ENCODE measurements at places on chromosomes 12 and 14. TPM values are rescaled to one million over a fixed set of nuclear protein-coding genes. Genes with fewer than 3 reads are reported as not detected.

The SLC5A8 gene
- 0.41 TPM for total RNA-seq

GRCh38 chr12:58584880-58585279 is 335.4 kb downstream of the LRIG3 start:
- DNase-seq: peak; percentile 63

- DNase-seq: no peak
Observed at GRCh38 chr14:61602003-61602732, 93.1 kb upstream of the HIF1A start.

The REP15 gene
- 3.0 TPM for total RNA-seq

DNA sequence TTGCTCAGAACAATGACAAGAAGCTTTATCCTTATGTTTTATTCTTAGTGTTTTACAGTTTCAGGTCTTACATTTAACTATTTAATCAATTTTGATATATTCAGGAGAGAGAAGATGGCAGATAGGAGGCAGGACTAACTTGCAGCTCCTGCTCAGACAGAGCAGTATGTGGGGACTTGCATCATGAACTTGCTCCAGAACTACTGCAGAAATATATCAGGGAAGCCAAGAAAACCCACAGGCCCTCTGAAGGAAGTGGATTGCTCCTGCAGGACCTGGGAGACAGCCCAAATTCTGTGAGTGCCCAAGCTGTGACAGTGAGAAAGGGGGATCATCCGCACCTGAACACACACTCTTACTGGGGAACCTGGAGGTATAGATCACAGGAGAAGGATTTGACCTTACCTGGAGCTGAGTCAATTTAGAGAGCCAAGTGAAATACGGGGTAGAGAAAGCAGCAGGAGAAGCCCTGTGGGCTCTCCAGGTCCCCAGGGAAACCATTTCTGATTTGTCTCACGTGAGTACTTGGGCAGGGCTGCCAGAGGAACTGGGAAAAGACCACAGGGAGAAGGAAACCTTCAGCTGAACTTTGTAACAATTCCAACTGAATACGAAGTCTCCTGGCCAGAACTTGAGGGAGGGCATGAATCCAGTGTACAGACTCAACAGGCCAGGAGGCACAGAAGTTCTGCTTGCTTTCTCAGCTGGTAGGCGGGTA is 28.9 kb upstream of the TSPAN8 start:
- DNase-seq: no peak

GRCh38 chr12:120439646-120440247 is 1.8 kb downstream of the COX6A1 start:
- peak; percentile 71 for DNase-seq

GRCh38 chr12:66144791-66145754 is 14.5 kb upstream of the LLPH start:
- DNase-seq: peak; percentile 65

DNA sequence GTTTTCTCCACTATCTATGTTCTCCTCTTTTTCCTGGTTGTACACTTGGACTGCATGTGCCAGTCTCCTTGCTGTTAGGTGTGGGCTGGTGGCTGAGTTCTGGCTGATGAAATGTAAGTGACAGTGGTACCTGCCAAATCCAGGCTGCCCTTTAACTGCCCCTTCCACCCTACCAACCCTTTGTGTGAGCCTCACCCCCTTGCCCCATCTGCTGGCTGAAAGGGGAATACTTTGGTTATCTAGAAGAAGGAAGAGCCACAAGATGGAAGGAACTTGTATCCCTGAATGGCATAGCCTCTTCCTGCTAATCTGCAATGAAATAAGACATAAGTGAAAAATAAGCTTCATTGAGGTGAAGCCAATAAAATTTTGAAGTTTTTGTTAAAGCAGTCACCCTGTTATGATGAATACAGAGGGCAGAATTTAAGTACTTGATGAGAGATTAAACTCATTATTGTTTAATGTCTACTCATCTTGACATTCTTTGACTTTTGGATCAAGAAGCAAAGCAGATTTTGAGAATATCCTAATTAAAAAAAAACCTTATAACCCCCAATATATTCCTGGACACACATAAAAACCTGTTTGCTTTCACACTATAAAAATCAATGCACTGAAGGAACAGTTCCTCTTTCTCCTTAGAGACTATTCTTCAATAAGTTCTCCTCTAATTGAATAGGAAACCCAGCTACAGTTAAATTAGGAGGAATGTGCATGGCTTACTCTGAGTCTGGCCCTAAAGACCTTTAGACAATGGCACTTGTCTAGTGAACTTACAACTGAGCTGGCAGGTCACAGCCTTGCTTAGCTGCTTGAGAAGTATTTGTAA is 262.6 kb upstream of the BTG1 start:
- no peak for DNase-seq

The FBLN5 gene
- total RNA-seq: 65.3 TPM

DNA sequence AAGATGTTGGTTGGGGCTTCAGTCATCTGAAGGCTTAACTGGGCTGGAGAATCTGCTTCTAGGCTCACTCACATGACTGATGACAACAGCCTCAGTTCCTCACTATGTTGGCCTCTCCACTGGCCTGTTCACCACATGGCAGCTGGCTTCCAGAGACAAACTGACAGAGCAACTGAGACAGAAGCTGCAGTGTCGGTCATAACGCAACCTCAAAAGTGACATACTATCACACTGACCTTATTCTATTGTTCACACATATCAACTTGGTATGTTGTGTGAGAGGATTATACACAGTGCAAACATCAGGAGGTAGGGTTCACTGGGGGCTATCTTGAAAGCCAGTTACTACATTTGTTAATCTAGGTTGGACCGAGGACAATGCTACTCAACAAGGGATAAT is 92.9 kb downstream of the PAWR start:
- no peak for DNase-seq

GRCh38 chr14:105666420-105666819 is 140.0 kb downstream of the TMEM121 start:
- DNase-seq: no peak

GRCh38 chr12:27382171-27382795 is 49.6 kb downstream of the BMAL2 start:
- DNase-seq: no peak

DNA sequence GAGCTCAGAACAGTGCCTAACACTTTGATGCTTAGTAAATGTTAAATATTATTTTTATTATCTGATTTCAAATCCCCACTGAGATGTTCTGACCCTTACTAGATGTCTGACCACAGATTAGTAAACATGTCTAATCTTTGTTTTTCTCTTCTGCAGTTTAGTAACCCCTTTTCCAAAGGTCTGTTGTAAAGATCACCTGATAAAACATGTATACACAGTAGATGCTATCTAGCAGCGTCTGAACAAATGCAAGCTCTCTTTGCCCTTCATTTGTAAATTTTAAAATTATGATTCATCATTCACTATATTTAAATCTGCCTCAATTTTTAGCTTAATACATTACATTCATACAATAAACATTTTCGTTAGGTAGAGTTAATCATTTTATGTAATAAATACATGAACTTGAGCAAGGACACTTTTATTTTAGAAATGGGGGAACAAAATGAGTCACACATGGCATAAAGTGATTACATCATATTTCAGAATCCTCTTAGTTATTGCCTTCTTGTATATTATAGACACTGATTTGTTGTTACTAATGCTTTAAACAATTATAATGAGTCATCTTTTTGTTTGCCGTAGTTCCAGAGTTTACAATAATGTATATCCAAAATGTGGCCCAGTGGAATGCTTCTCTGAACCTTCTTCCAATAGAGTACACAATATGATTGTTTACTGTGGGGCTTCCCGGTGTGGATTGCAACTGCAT is 1.7 kb upstream of the OR4K5 start:
- no peak for DNase-seq

The LTB4R gene
- 8.8 TPM for total RNA-seq

DNA sequence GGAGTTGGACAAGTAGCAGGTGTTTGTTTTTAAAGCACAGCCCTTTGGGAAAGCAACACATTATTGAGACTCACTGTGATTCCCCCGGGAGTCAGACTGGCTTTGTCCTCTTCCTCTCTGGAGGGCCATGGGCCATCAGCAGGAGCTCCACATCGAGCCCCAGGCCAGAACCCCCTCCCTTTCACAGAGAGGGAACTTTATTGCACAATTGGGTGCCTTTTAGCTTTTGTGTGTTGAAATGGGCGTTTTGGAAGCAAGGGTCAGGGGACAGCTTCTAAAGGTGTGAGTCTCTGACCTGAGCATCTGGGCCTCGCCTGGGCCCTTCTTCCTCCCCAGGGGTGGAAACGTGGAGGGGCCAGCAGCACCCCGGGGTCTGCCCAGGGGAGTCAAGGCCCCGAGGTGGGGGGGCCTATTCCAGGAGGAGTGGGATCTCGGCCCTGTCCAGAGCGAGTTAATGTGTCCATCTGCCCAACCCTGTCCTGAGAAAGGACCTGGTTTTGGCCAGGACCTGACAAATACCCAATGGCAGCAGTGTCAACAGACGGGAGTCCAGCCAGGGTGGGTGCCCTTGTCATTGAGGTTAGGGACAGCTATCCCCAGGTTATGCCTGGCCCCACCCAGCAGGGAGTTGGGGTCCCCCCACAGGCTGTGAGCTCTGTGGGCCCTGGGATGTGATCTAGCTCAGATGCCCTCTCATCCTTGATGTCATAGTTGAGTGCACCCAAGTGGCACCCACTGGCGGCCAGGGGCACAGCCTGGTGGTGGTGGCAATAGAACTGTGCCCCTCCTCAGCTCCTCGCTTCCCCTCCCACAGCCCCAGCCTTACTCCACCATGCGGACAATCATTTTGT is 37.1 kb downstream of the SLC8B1 start:
- DNase-seq: no peak

The RAB3IP gene
- total RNA-seq: 23.0 TPM

The CFAP54 gene
- total RNA-seq: 1.6 TPM

- no peak for DNase-seq
Observed at GRCh38 chr14:27278341-27278740, 680.5 kb upstream of the NOVA1 start.

DNA sequence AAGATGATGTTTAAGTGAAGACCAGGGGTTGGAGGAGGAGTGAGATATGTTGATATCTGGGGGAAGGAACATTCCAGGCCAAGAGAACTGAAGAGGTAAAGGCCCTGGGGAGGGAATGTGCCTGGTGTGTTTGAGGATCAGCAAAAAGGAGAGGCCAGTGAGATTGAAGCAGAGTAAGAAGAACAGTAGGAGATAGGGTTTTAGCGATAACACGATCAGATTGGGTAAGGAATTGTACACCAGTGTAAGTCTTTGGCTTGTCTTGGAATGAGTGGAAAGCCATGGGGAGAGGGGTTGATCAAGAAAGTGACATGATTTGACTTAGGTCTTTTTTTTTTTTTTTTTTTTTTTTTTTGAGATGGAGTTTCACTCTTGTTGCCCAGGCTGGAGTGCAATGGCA is 4.8 kb downstream of the TROAP start:
- DNase-seq: no peak

GRCh38 chr12:27859648-27860047 is 79.6 kb upstream of the MANSC4 start:
- no peak for DNase-seq

The CCDC88C gene
- 29.8 TPM for total RNA-seq

- DNase-seq: no peak
Observed at GRCh38 chr12:9273276-9273675, 65.1 kb upstream of the PZP start.

The SDS gene
- total RNA-seq: not detected

DNA sequence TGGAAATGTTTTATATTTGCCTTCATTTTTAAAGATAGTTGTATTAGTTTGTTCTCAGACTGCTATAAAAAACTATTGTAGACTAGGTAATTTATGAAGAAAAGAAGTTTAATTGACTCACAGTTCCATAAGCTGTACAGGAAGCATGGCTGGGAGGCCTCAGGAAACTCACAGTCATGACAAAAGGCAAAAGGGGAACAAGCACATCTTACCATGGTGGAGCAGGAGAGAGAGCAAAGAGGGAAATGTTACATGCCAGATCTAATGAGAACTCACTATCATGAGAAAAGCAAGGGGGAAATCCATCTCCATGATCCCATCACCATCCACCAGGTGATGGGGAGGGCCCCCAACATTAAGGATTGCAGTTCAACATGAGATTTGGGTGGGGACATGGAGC is 35.5 kb upstream of the UNC79 start:
- no peak for DNase-seq

GRCh38 chr12:64083285-64084210 is 138.5 kb downstream of the KICS2 start:
- peak; percentile 97 for DNase-seq

The GUCY2C gene
- total RNA-seq: 0.21 TPM

- DNase-seq: no peak
Observed at GRCh38 chr14:24875991-24876878, 173.7 kb downstream of the STXBP6 start.

The NOVA1 gene
- 15.5 TPM for total RNA-seq

The LTB4R2 gene
- total RNA-seq: 19.3 TPM

The DAZAP2 gene
- total RNA-seq: 74.2 TPM

DNA sequence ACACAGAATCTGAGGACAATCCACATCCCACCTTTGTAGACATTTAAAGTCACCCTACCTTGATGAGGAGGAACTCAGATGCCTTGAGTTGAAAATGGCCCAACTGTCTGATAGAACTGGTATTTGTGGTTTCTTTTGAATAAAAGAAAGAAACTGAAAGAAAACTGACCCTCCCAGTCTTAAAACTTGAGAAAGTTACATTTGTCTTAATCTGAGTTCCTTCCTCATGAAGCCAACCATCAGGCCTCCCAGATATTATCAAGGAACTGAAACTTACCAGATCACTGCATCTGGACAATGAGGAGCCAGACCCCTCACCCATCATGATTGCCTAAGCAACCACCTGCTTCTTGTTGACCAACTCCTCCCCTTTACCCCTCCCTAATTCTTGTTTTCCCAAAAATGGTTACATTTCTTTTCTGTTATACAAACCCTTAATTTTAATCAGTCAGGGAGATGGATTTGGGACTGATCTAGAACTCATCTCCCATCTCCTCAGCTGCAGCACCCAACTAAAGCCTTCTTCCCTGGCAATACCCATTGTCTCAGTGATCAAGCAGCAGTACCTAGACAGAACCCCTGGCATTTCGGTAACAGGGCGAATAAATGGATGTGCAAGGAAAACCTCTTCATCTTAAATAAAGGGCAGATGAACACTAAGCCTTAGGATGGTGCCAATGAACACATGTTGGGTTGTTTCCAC is 72.0 kb upstream of the RESF1 start:
- DNase-seq: no peak

The SIRT4 gene
- 5.0 TPM for total RNA-seq

The P2RX2 gene
- not detected for total RNA-seq

The TRHDE gene
- 1.8 TPM for total RNA-seq

- DNase-seq: no peak
Observed at GRCh38 chr14:54944737-54945391, 42.2 kb upstream of the GCH1 start.

The NEUROD4 gene
- not detected for total RNA-seq

- DNase-seq: no peak
Observed at GRCh38 chr14:89648510-89648909, 231.5 kb upstream of the FOXN3 start.

The PRB2 gene
- not detected for total RNA-seq

DNA sequence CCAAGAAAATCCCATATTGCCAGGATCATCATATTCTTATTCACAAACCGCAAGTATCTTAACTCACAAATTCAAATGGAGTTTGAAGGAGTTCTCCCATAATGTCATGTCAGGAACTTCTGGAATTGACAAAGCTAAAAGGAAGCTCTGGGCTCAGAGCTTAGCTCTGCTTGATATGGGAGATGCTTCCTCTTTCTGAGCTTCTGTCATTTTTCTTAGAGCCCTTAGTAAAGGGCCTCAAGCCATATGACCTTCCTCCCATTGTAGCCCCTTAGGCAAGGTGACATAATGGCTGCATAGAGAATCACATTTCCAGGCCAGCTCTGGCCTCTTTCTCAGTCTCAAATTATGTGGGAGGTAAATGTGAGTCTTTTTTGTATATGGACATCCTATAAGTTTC is 40.9 kb downstream of the SLC4A8 start:
- DNase-seq: no peak
